Stomach (tissue), 19 donors: ENCODE measurements at places on chromosomes 1 and 21. TPM values are rescaled to one million over a fixed set of nuclear protein-coding genes. Genes with fewer than 3 reads are reported as not detected.

GRCh38 chr21:42737951-42738590, 84.7 kb downstream of the PDE9A start:
- DNase-seq: peak; percentile 79

- no peak for DNase-seq
Measured at GRCh38 chr1:182444497-182444896, 5.4 kb upstream of the RGSL1 start.

- peak; percentile 43 for DNase-seq
Measured at GRCh38 chr21:17514124-17514845, 1.4 kb downstream of the CXADR start.

DNA sequence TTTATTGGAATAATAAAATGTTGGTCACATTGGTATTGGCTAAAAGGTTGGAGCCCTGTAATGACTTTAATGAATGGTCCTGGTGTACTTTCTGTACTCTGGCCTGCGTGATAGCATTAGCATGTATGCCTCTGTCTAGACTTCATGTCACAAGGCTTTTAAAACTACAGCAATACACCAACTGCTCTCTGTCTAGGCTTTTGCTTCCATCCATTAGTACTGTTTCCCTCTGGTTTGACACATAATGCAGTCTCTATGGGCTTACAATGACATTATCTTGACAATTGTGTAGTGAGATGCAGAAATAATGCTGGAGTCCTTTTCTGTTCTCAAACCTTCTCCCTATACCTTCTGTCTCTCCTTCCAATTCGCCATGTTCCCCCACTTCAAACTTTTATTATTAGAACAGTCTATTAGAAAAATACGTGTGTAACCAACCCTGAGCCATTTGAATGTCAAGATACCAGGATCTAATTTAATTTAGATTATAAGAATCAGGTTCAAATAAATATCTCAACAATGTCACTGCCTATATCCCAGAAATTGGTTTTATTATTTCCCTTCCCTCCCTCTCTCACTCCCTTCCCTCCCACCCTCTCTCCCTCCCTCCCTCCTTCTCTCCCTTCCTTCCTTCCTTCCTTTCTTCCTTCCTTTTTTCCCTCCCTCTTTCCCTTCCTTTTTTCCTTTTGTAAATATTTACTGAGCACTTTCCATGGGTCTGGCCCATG, 8.8 kb downstream of the C8A start:
- DNase-seq: peak; percentile 24

AHDC1 gene
- 35.7 TPM for total RNA-seq
